ENCODE measurements at places on chromosomes 12 and 14.

- no peak for DNase-seq
Measured at GRCh38 chr12:20463913-20464524, 95.7 kb downstream of the PDE3A start.

GRCh38 chr14:36301159-36301558, 19.3 kb downstream of the MBIP start:
- DNase-seq, result no peak

GRCh38 chr14:48963231-48963790, 622.9 kb downstream of the RPS29 start:
- DNase-seq, result no peak

- no peak for DNase-seq
Measured at GRCh38 chr14:44612002-44612401, 104.9 kb upstream of the FSCB start.

- no peak for DNase-seq
Measured at GRCh38 chr12:107026806-107027635, 40.1 kb upstream of the MTERF2 start.

- DNase-seq, result no peak
Measured at GRCh38 chr14:41071351-41071750, 535.3 kb upstream of the LRFN5 start.

- no peak for DNase-seq
Measured at GRCh38 chr14:76883447-76883846, 57.2 kb downstream of the LRRC74A start.

GRCh38 chr12:2016862-2017545, 12.7 kb upstream of the DCP1B start:
- no peak for DNase-seq

DNA sequence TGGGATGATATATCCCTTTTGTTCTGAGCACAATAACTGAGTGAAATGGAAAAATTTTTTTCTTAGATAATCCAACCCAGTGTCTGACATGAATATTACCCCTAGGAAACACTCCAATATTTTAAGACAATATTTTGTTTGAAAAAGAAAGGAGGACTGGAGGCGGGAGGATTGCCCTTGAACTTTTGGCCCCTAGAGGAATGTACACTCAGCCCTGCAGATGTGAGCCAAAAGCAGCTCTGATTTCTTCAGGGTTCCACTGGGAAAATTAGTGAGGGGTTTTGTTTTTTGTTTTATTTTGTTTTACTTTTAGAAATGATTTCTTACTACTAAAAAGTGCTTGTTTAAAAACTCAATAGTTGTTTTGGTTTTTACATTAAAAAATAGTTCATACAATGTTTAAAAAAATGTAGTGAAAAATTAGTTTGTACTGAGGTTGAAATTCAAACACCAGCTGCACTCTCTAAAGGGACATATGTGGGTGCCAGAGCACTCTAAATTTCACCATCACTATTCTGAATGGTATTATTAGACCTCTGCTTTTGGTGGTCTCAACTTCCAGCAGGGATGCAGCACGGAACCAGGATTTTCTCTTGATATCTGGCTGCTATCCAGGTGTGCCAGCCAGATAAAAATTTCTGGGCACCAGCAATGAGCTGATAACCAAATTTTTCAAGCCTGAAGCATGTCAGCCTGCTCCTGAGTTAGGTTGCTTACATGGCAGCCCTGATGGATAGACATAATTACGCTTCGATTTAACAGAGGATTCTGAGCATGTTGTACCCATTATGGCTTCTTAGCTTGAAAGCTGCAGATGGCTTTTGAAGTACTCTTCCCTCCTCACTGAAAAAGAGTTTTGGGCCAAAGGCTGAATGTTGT, 141.9 kb downstream of the ANO6 start:
- no peak for DNase-seq

GRCh38 chr12:48956279-48957140, 777 bp downstream of the ARF3 start:
- DNase-seq, result peak; percentile 66

- no peak for DNase-seq
Measured at GRCh38 chr12:133120385-133121191, 9.5 kb downstream of the ZNF891 start.

DNA sequence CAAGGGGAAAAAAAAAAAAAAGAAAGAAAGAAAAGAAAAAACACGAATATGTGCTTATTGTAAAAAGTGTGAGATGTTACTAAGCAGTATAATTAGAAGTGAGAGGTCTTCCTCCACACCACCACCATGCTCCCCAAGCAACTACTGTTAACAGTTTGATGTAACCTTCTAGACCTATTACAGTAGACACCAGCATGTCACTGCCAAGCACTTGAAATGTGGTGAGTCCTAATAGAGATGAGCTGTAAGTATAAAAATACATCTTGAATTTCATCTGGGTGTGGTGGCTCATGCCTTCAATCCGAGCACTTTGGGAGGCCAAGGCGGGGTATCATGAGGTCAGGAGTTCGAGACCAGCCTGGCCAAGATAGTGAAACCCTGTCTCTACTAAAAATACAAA, 8.1 kb upstream of the SNRNP35 start:
- no peak for DNase-seq

- no peak for DNase-seq
Measured at GRCh38 chr14:33240466-33240865, 301.8 kb downstream of the NPAS3 start.

DNA sequence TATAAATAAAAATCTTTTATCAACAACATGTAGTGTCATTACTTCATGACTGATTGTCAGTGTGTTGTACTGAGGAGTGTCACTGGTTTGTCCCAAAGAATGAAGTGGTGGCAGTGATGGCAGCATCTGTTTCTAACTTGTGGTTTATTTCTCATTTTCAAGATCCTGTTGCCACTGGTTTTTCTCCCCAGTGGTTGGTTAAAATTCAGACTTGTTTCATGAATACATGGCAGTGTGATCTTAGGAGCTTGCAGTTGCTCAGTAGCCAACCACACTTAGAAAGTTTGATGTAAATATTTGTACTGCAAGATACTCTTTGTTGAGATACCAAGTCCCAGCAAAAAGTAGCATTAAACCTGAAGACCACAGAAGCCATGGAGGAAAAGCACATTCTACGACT, 69.8 kb downstream of the PLEKHA5 start:
- DNase-seq, result no peak

- no peak for DNase-seq
Measured at GRCh38 chr14:64639340-64639821, 64.8 kb upstream of the PLEKHG3 start.

DNA sequence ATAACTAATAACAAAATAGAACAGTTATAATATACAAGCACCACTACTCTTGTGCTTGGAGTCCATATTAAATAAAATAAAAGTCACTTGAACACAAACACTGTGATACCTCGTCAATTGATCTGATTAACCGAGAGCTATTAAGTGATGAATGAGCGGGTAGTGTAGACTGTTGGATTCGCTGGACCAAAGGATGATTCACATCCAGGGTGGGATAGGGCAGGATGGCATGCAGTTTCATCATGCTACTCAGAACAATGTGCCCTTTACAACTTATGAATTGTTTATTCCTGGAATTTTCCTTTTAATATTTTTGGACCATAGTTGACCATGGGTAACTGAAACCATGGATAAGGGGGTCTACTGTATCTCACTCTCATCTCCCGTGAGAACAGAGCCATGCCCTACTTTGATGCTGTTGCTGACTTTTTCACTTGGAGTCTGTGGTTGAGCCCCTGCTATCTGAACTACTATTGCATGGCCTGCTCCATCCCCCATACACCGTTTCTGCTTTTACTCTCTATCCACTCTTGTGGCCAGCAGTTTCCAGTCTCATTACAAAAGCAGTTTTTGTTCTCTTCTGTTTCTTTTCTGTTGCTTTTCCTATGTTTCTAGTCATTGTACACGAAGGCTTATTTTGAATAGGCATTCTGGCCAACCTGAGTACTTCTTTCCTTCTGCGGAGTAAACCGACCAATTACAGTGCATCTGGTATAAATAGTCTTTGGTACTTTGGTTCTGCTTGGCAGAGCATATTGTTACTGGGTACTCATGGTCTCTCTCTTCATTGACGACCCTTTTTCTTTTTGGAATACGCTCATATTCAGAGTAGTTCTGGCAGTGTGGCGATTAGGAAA, 12.2 kb downstream of the TMTC2 start:
- no peak for DNase-seq

- DNase-seq, result no peak
Measured at GRCh38 chr12:3925621-3926020, 52.4 kb upstream of the PARP11 start.

DNA sequence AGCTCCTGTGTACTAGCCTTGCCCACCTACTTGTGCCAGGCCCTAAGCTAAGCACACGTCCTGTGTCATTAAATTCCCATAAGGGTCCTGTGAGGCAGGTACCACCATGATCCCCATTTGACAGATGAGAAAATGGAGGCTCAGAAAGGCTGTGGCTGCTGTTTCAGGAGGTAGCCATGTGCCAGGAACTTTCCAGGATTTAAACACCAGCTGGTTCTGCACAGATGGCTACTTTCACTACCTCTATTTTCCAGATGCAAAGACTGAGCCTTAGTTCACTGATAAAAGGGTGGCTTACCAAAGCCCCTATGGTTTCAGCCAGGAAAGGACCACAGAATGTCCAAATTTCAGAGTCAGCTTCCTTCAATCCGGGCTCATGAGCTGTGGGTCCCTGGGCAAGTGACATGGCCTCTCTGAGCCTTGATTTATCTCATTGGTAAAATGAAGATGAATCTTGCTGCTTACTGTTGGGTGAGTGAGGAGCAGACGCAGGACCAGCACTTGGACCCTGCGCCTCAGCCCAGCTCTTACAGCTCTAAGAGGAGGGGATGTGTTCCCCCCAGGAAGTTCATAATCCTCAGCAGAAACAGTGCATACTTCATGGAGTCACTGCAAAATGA, 23.5 kb downstream of the CMKLR1 start:
- DNase-seq, result no peak

DNA sequence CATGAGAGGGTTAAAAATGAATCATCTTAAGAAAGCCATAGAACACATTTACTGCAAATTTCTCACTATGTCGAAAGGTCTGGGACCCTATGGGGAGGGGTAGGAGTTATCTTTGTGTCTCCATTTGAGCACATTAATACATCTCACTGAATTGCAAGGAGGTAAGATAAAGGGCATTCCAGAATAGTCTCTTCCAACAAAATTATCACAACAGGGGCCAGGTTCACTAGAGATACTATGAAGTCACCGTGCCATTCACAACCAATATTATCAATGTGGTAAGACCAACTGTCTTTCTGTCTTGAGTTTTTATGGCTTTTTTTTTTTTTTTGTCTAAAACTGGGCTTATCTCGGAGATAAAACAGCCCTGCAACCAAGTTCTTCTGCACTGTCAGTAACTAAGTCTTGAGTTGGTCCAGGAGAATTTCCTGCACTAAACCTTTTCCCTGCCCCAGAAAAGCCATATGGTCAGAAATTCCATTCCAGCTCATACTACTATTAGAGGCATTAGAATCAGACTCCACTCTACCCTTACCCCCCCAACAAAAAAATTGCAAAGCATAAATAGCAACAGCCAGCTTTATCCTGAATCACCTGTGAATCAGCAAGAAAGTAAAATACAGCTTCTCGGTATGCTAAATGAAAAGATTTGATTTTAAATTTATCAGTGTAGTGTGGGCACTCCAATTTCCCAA, 79.7 kb downstream of the PTPRR start:
- DNase-seq, result no peak

- no peak for DNase-seq
Measured at GRCh38 chr12:118493962-118494361, 117.6 kb downstream of the SUDS3 start.

DNA sequence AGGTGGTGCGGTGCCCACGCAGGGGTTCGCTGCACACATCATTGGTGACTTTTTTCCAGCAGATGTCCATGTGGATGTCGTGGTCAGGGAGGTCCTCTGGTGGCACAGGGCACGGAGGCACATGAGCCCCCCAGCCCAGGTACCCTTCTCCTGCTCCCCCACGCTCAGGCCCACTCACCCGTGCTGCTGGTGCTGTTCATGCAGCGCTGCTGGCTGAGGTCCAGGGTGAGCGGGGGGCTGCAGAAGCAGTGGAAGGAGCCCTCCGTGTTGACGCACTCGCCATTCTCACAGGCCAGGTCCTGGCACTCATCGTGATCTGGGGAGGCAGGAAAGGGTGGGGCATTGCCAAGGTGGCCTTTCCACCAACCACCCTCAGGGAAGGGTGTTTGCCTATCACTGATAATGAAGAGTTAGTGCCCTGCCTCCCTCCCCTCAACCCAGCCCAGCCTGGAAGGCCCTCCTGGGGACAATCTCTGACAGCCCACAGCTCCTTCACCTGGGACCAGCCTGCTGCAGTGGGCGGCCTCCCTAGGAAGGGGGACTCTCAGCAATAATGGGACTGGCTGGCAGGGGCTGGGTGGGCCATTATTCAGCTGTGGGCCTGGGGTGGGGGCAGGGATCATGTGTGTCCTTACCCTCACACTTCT, 9.8 kb downstream of the ISCA2 start:
- no peak for DNase-seq

DNA sequence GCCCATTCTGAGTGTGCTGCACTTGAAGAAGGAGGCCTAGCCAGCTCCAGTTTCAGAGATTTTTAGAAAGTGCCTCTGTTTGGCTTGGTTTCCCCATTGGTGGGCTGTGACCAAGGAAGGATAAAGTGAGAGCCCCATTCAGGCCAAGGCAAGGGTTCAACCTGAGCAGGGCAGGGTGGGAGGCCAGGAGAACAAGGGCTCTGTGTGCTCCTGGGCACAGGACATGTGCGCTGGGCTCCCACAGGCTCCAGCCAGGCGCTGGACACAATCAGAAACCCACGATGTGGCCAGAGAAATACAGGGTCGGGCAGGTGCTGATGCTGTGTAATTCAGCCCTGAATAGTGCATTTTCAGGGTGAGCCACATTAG, 23.1 kb downstream of the WSCD2 start:
- no peak for DNase-seq

- no peak for DNase-seq
Measured at GRCh38 chr12:96371138-96371789, 29.0 kb downstream of the CDK17 start.

GRCh38 chr14:81633496-81633895, 99.8 kb upstream of the SEL1L start:
- no peak for DNase-seq

GRCh38 chr12:32902287-32902997, 5.9 kb upstream of the PKP2 start:
- no peak for DNase-seq

- DNase-seq, result no peak
Measured at GRCh38 chr14:99873653-99874052, 80.4 kb downstream of the EML1 start.

DNA sequence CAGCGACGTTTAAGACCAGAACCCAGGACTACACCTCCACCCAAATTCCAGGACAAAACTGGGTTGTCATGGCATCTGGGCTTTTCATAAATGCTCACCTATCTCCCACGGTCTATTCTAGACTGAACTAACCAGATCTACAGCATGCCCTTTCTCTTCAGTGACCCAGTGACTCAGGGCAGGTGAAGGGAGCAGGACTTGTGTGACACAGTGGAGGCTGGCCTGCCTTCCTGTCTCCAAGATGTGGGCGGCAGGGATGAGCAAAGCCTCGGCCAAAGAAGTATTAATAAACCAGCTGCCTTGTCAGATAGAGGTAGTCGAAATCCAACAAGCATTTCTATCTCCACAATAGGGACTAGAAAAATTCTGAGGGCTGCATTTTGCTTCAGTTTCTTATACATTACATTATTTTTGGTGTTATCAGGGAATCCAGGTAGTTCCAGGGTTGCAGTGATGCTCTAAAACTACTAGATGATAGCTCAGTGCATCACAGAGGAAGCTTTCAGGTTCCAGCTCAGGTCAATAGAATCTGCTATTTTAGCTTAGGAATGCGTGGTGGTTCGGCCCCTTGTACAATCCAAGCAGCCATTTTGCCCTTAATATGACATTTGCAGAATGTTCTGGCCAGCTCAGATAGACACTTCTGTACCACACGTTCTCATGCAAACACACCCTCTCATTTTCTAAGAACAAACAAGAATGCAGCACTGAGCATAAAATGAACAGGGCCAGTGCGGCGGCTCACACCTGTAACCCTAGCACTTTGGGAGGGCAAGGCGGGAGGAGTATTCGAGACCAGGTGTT, 4.2 kb upstream of the GLRX5 start:
- DNase-seq, result no peak

All from 8988T (cell line).